ENCODE measurements at places on chromosomes 16 and 17. TPM values are rescaled to one million over a fixed set of nuclear protein-coding genes. Genes with fewer than 3 reads are reported as not detected.

The PRPSAP2 gene
- 46.9 TPM for polyA plus RNA-seq

The ZACN gene
- polyA plus RNA-seq = 1.9 TPM

The KRTAP4-1 gene
- polyA plus RNA-seq = not detected

The CISD3 gene
- 46.2 TPM for polyA plus RNA-seq

The KRT33B gene
- not detected for polyA plus RNA-seq

The CREBBP gene
- polyA plus RNA-seq = 12.0 TPM

The OSGIN1 gene
- 0.26 TPM for polyA plus RNA-seq

The CCL8 gene
- not detected for polyA plus RNA-seq

The ATP2A3 gene
- polyA plus RNA-seq = 71.3 TPM
